HTR-8/SVneo (cell line): ENCODE measurements at places on chromosomes 4 and X.

GRCh38 chr4:125334926-125335325 is 20.2 kb downstream of the FAT4 start:
- DNase-seq: no peak

DNA sequence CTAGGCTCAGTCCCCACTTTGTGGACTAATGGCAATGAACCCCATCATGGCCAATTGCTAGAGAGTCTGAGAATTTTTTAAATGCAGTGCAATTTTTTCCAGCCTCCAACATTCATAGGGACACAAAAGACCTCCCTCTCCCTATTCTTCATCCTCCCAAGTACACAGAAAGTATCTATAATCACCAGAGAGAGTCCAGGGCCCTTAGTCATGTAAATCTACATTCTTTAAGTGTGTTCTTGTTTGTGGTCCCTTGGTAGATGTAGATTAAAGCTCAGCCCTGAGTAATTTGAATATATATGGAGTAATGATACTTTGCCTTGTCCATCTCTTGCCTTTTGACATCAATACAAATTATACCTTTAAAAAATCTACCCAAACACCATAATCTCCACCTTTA is 51.3 kb upstream of the ATXN3L start:
- no peak for DNase-seq

DNA sequence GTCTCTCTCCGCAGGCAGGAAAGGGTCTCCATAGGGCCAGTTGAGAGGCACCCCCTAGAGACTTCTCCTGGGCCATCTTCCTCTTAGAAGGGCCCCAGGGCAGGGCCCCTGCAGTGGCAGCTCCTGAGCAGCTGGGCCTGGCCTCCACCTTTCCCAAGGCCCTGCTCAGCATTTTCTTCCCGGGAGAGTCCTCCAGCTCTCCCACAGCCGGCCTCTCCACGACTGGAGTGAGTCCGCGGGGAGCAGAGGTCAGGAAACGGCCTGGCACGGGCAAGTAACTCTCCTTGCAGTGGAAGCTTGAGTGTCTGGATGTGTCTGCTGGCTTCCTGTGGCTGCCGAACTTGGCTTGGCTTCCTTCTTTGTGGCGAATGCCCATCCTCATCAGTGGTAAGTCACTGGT is 1.6 kb upstream of the LOC101059915 start:
- DNase-seq: no peak

- DNase-seq: peak; percentile 3
Measured at GRCh38 chr4:174394915-174395314, 111.2 kb downstream of the CEP44 start.

DNA sequence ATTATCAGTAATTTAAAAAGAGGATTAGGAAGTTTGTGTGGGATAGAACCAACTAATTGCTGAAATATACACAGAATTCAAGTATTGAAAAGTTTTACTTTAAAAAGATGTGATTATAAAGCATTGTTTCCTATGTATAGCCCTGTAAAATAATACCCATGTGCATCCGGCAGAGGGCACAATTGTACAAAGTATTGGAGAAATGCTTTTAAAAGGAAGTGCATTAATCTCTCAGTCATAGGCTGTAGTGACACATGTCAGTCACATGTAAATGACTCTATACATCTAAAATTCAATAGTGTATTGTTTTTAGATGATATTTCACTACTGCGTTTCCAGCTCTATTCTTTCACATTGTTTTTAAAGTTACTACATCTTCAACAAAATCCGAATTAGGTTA is 9.7 kb upstream of the GEMIN8 start:
- peak; percentile 41 for DNase-seq

DNA sequence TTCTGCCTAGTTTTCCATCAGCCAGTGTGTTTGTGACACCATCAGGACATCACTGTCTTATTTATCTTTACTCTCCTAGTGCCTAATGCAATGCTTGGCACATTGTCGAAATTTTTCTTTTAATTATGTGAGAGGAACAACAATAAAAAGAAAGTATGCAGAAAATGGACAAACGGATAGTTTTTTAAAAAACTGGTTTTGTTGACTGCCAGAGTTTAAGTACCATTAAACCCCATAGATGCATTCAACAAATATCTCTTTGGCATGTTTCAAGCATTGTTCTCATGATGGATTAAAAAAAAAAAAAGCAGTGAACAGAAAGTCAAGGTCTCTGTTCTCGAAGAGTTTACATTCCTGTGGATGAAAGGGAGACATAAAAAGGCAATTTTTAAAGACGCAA is 398.4 kb downstream of the PPP3CA start:
- DNase-seq: no peak

GRCh38 chr4:24513718-24514117 is 70.6 kb downstream of the DHX15 start:
- no peak for DNase-seq
